ENCODE measurements at places on chromosomes 11 and 22.

- no peak for DNase-seq
Measured at GRCh38 chr22:50184902-50185374, 775 bp upstream of the TRABD start.

DNA sequence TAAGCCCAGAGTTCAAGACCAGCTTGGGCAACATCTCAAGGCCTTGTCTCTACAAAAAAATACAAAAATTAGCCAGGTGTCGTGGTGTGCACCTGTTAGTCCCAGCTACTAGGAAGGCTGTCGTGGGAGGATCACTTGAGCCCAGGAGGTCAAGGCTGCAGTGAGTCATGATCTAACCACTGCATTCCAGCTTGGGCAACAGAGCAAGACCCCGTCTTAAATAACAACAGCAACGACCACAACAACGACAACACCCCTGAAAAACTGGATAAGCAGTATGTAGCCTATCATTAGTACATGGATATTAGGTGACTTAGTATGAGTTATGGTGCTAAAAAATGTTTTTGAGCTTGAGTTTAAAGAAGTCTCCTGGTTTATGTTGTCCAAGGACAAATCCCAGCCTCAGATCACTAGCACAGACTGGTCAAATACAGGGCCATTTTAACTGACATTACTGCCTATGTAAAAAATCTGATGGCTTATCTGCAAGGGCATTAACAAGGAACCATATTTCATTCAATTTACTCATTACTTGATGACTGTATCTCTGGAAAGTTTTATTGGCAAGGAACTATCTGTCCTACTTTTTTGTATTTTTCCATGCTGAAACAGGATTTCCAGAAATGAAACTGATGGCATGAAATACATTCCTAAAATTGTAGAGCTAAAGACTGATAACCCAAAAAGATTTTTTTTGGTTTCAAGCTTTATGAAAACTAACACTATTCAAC lies 23.4 kb downstream of the C2CD3 start:
- DNase-seq, result no peak

- DNase-seq, result no peak
Measured at GRCh38 chr11:64126796-64127195, 39.1 kb downstream of the MACROD1 start.

GRCh38 chr22:25025491-25026400 lies 73.2 kb downstream of the KIAA1671 start:
- no peak for DNase-seq

GRCh38 chr11:60206616-60207015 lies 23.7 kb upstream of the MS4A6A start:
- no peak for DNase-seq

GRCh38 chr11:128483211-128483788 lies 104.1 kb downstream of the ETS1 start:
- no peak for DNase-seq

GRCh38 chr11:70610566-70611565 lies 212.5 kb downstream of the CTTN start:
- peak; percentile 90 for DNase-seq

- peak; percentile 98 for DNase-seq
Measured at GRCh38 chr11:115408036-115408921, 95.9 kb downstream of the CADM1 start.

DNA sequence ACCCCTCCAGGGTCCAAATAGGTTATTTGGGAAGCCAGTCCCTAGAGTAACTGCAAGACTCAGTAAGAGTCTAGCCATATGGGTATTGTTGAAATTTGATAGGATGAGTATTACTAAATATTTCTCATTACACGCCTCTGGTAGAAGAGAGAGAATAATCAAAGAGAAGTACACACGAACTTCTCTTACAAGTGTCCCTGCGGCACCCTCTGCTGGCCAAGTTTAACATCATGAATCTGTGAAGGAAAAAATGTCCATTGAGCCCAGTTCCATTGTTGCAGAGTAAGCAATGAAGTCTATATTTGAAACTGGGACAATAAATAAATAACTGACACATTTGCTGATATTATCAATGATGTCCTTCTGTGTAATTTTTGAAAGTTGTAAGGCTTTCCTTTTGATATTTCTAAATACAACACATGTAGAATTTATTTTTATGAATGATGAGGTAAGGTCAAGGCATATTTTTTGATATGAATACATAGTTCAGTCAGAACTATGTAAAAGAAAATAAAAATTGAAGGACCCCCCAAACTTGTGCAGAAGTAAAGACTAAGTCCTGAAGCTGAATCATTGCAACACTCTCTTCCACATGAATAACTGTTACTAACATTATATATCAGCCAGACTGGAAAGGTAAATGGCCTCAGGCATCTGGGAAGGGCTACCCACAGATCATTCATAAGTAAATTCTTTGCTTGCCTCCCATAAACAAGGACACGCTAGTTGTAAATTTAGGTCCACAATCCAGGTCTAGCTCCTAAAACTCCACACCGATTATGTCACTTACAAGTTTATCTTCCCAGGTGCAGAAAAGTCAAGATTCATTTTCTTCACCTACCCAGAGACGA lies 10.0 kb downstream of the OR51L1 start:
- DNase-seq, result peak; percentile 76

- no peak for DNase-seq
Measured at GRCh38 chr11:60307507-60308195, 19.4 kb upstream of the MS4A6E start.

DNA sequence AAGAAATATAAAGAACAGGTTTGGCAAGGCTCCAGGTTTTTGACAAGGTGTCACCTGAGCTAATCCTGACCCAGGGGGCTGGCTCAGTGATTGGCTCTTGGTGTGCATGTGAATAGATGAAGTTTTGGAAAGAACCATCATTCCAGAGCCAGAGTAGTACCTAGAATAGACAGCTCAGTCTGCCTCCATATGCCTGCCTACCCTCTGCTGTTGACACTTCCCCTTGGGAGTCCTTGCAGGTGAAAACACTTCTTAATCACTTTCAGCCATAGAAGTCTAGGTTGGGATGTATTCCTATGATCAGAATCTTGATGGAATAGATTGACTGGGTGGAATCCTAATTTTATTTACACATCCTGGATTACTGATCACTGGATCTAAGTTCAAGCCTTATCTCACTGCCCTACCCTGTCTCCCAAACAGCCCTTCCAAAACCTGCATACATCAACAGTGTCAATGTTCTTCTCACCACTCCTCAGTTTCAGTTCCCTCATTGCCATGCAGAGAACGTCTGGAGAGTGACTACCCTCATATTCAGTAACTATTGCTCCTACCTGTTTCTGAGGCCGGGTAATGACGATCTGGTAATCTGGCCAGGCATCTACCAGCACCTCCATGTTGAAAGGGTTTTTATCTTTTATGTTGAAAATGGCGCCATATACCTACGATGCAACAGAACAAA lies 6.7 kb downstream of the GLYATL2 start:
- no peak for DNase-seq

DNA sequence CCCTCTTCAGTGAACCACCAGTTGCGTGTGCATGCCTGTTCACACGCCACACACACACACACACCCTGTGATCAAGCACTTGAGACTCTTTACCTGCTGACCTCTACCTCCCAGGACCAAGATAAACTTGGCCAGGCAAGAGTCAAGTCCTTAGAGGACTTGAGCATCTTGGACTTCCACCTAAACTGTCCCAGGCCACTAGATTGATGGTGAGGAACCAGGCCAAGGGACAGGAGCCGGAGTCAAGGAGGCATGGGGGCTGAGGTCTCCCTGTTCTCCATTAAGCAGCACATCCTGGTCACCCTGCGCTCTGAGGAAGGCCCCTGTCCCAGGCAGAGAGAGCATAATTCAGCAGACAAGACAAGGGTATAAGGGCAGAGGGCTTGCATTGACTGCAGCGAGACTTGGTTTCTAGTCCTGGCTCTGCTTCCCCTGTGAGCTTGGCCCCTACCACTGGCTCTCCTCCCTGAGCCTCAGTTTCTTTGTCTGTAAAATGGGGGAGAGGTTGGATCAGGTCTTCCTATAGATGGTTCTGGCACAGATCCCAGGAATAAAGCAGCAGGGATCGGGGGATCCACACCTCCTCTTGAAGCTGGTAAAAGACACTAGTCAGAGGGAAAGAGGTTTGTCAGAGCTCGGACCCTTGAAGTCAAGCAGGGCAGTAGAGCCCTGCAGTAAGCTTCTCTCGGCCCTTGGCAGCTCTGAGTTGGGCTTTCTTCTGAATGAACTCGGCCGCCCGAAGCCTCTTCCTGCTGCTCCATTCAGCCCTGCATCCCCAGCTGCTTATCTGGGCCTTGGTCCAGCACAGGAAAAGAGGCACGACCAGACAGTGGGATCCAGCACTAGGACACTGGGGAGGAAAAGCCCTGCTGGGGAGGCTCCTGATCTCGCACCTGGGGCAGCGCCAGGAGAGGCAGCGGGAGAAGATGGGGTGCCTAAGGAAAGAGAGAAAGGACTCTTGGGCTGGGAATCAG lies 2.0 kb downstream of the CREB3L1 start:
- peak; percentile 90 for DNase-seq

DNA sequence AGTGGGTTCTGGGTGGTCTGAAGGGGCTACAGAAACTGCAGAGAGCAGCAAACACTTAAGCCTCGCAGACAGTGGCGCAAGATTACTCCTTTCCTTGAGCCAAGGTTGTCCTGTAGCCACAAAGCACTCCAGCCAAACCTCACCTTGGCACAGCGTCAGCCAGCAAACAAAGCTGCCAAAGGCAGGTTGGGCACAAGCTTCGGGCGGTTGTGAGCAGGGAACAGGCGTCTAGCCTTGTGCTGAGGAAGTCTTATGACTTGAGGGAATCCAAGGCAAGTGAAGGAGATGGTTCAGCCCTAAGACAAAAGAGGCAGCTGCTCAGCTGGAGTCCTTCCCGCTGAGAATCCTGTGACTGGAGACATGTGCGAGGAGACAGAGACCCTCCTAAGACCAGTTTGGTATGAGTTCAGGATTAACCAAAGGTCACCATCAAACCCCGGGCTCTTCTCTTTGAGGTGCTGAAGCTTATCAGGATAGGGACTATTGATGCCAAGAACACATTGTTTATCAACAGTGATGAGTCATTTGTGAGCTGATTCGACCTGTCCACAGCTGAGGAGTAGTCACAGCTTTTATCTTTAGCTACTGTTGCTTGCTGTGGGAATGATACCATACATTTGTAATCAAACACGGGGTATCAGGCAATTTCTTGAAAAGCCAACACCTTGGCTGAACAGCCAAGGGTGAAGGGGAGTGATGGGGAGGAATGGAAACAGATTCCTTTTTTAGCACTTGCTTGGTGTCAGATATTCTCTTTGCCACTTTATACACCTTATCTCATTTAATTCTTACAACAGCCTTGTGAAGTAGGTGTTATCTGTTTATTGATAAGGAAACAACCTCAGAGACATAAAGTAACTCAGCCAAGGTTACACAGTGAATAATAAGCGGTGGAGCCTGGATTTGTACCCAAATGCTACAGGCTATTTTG lies 4.6 kb downstream of the ADM start:
- peak; percentile 36 for DNase-seq

DNA sequence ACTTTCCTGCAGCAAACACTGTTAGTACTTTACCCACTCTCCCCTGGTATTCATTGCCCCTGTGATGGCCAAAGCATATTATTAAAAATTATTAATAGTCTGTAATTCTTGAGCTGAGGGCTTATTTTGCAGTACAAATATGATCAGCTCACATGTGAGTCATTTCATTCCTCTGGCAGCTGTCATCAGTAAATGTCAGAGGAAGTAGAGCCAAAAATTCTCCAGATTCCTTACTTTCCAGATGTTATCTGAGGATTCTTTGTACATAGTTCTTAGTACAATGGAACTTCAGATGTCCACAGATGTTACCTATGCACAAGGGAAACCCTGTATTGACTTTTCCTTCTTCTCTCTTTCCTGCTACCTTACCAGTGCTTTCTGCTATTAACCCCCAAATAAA lies 12.5 kb downstream of the OR5B3 start:
- DNase-seq, result no peak

GRCh38 chr11:4084406-4085125 lies 10.0 kb upstream of the RRM1 start:
- no peak for DNase-seq

All from lung (tissue), 17 donors.